ENCODE measurements at places on chromosomes 1 and 21.

DNA sequence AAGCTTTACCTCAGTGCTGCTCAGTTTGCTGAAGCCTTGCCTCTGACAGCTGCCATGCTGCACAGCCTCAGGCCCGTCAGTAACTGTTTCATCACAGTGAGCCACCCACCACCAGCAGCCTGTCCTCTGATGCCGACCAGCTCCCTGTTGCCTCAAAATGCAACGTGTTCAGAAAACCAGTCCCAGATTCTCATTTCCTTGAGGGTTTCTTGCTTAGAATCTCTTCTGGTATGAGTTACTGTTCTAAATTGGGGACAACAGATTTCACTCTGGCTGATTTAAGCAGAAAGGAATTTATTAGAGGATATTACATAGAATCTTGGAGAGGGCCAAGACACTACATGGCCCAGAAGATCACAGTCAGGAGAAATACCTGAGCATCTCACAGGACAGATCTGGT is 11.0 kb downstream of the UBL4B start:
- DNase-seq, result no peak

DNA sequence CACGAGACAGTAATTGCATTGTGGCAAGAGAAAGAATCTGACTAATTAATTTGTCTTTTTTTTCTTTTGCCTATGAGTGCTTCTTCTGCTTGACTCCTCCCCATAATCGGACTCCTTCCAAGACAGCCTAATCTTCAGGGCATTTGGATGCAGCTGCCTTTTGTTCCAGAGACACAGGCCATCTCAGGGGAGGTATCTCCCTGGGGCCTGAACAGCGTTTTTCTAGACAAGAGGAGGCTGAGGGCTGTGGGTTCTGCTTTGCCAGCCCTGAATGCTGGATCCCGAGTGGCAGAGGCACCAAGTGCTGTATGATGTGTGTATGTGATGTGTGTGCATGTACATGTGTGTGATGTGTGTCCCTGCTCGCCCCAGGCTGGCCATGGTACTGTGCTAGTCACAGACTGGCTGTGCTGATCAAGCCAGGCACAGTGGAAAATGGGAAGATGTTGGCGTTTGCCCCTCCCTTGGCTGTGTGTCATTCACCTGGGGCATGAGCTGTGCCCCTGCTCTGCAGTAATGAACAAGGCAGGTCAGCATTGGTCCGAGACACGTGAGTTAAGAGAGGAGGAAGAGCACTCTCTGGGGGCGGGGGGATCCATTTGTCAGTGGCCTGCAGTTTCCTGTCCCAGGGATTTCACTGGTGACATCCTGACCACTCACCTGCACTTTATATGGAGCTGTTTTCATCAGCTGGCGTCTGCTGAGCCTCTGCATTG is 77.2 kb downstream of the ADARB1 start:
- peak; percentile 5 for DNase-seq

DNA sequence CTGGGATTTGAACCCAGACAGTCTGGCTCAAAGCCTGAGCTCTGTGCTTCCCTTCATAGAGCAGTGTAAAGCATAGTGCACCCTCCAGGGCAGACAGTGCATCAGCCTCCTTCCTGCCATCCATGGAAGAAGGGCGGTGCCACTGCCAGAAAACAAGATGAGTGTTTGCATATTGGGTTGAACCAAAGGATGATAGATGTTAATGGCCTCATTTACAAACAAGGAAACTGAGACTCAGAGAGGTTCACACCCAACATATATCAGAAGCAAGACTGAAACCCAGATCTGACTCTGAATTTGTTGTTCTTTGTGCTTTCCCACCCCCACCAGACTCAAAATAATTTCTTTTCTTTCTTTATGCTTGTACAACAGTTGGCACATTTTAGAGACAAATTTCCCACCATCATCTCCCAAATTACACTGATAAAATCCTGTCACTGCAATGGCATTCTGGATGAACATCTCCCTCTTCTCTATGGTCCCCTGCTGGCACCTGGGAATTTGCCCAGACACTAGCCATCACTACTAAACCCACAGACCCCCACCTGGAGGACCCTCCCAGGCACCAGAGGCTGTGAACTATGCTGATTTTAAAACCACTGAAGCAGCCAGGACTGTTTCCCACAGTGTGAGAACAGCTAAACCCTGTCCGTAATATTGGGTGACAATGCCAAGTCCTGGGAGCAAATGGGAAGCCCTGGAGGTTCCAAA is 45.4 kb upstream of the MPZL1 start:
- no peak for DNase-seq

GRCh38 chr1:43302721-43303470 is 2.1 kb downstream of the TIE1 start:
- DNase-seq, result no peak

GRCh38 chr21:15514073-15514946 is 215.5 kb upstream of the USP25 start:
- no peak for DNase-seq

- DNase-seq, result peak; percentile 42
These were observed 45.9 kb upstream of the CSF3R start for GRCh38 chr1:36528361-36529349.

GRCh38 chr1:232571523-232571922 is 58.4 kb downstream of the SIPA1L2 start:
- DNase-seq, result no peak

- peak; percentile 80 for DNase-seq
These were observed 7.1 kb downstream of the PTPN7 start for GRCh38 chr1:202153284-202153683.

- DNase-seq, result no peak
These were observed 382.5 kb upstream of the VAMP3 start for GRCh38 chr1:7388488-7389185.

- DNase-seq, result no peak
These were observed 19.9 kb downstream of the CASQ2 start for GRCh38 chr1:115748401-115749150.

GRCh38 chr1:229209386-229209785 is 61.5 kb upstream of the RAB4A start:
- DNase-seq, result no peak

DNA sequence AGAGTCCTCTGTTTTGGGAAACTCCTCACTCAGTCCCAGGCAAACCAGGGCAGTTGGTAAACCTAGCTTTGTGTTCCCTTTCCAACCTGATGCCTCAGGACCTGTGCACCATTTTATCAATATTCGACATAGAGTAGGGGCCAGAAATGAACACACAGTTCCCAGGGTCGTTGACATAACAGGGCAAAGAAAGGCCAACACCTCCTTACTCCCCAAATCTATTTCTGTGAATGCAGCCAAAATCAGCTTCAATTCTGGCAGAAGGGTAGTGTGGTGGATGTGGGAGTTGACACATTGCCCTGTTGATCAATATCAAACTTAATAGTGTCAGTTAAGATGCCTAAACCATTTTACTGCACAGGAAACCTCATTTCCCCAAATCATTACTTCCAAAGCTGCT is 104.6 kb upstream of the SPATA6 start:
- DNase-seq, result no peak

- DNase-seq, result no peak
These were observed 6.1 kb downstream of the TIE1 start for GRCh38 chr1:43306688-43307457.

DNA sequence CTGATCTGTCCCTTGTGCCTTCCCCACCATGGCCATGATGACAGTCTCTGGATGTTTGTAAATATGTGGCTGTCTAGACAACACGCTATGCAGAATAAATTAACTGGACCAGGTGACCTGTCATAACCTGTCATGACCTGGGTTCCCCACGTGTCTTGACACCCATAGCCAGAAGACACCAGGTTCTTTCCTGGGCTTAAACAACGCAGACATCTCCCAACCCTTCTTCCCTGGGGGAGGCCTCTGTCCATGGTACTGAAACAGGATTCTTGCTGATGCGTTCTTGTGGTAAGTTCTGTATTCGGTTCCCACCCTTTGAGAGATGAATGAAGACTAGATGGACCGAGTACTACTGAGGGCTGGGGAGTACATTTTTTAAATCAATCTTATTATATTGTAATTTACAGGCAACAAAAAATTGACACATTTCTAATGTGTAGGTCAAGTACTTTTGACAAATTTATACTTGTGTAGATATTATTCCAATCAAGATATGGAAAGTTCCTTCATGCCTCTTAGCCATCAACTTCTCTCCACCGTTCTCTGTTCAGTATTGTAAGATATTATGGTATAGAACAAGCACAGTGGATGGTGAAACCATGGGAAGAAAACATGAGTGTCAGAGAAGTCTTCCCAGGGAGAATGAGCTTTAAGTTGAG is 738.8 kb downstream of the PTPRU start:
- DNase-seq, result no peak

DNA sequence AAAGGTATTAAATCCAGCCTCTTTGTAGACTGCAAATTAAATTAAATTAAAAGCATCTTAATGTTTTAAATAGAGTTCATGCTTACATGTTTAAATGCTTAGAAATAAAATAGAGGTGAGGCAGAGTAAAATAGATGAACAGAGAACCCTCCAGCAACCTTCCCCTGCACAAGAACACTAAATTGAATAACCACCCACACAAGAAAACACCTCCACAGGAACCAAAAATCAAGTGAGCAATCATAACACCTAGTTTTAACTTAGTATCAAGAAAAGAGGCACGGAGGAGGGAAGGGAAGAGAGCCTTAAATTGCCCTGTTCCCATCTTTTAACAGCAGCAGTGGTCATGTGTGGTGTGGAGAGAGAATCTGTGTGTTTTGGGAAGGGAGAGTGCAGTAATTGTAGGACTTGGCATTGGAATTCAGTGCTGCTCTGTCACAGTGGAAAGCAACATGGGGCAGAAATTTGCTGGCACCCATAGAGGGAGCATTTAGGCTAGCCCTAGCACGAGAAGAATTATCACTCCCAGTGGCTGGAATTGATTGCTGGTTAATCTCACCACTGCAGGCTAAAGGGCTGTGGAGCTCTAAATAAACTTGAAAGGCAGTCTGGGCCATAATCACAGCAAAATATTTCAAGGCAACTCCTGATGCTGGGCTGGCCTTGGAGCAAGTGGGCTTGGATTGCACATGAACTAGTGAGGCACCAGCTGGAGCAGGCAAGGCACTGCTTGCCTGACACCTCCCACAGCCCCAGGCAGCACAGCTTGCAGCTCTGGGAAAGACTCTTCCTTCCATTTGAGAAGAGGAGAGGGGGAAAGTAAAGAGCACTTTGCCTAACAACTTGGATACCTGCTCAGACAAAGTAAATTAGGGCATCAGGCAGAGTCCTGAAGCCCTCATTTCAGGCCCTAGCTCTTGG is 1478.8 kb downstream of the NCAM2 start:
- DNase-seq, result no peak

GRCh38 chr1:29465755-29466154 is 229.4 kb downstream of the PTPRU start:
- no peak for DNase-seq
